ENCODE measurements at places on chromosomes 1 and 21.

- DNase-seq: no peak
Measured at GRCh38 chr1:66351913-66352312, 182.0 kb upstream of the SGIP1 start.

DNA sequence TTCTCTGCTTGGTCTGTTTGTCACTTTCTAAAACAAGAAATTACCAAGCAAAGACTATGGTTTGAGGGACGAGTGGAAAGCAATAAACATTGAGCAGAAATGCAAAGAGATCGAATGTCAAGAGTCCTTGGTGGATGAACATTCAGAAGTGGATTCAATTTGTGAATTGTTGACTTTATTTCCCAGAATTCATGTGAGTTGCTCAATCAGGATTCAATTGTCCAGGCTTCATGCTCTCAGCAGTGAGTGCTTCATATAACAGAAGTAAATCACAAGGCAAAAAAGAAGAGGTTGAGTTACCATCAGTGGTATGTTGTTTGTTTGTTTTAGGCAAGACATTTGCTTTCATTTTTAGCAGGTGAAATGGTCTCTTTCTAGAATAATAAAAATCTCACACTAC is 31.9 kb downstream of the NGF start:
- DNase-seq: no peak

- DNase-seq: no peak
Measured at GRCh38 chr1:193087893-193088292, 17.3 kb downstream of the GLRX2 start.

GRCh38 chr1:116987256-116987555 is 14.4 kb upstream of the CD101 start:
- DNase-seq: no peak

GRCh38 chr1:109704173-109704572 is 7.9 kb upstream of the GSTM5 start:
- DNase-seq: no peak

DNA sequence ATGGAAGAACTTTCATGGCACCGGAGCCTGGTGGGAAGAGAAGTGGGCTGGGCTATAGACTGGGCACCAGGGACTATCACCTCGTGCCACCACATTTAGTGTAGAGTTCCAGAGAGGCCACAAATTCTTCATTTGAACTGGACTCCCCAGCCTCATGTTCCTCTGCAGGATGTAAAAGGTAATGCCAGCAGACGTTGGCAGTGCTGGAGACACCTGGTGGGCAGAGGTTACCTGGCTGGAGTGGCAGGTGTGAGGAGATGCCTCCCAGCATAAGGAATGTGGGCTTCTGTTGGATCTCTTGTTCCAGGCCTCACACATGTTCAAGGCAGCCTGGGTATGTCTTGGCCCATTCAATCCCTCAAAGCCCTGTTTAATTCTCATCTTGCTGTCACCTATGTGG is 35.2 kb downstream of the TEX35 start:
- DNase-seq: no peak

GRCh38 chr1:53618500-53619366 is 120.2 kb downstream of the GLIS1 start:
- no peak for DNase-seq

DNA sequence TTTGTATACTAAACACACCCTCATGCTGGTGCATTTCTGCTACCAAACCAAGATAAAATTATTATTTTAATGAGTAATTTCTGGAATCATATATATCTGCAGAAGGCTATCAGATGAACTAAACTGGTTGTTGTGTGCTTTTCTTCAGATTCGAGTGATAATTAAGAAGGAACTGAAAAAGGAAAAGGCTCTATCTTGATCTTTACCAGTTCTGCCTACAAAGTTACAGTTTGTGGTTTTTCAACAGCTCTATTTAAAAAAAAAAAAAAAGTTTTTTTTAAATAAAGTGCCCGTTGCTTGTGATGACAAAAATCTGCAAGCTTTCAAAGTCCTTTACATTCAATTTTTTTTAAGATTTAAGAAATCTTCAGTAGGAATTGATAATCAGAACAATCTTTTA is 13.6 kb downstream of the DENND1B start:
- DNase-seq: no peak

DNA sequence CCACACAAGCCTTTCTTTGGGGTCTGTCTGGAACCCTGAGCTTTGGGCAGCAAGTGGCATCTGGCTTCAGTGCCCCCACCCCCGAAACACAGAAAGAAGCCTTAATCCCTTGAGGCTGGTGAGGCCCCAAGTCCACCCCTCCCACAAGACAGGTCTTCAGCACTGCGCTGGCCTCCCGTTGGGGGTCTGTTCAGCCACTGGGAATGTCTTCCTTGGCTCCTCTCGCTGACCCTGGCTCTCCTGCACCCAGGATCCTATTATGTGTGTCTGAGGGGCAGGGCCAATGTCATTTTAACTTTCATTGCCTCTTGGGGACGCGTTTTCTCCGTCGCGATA is 26.9 kb downstream of the ATP8B2 start:
- no peak for DNase-seq

DNA sequence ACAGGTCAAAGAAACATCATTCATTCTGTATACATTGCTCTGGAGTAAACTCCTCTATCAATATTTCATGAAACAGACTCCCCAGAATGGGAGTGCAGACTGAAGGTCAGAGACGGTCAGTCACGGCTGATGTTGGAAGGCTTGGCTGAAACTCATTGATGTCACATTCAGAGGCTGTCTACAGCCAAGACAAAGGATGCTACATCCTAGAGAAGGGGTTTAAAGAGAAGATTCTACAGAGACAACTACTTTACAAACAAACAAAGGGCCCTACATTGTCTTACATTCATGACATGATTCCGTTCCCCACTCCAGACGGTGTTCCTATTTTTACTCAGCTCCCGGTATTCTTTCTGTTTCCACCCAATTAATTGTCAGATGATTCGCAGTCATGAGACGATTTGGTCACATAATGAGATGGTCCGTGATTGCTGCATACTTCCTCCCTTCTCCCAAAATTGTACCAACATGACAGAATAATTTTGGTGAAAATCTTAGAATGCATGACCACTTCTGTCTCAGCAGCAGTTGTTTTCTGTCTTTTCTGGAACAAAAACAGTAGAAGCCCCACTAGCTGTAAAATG is 73.8 kb upstream of the VAV3 start:
- no peak for DNase-seq

DNA sequence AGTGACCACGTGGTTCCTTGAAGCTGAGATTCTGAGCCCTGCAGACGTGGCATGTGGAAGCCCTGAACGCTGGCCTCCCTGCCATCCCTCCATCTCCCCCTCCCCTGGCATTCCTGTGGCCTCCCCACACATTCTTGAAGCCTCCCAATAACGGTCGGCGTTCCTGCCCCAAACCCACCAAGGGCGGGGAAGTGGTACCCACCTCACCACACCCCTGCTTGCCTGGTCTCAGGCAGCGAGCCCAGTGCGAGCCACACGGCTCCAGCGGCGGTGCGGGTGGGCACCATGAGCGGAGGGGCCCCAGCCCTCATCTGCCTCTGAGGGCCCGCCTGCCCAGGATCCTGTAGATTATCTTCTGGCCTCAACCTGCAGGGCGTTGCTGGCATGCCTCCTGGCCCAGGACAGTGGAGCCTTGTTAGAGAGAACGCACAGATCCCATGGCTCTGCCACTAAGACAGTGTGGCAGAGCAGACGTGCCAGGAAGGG is 20.6 kb upstream of the PRELP start:
- DNase-seq: no peak

- DNase-seq: no peak
Measured at GRCh38 chr1:179632868-179633267, 41.2 kb downstream of the TDRD5 start.

DNA sequence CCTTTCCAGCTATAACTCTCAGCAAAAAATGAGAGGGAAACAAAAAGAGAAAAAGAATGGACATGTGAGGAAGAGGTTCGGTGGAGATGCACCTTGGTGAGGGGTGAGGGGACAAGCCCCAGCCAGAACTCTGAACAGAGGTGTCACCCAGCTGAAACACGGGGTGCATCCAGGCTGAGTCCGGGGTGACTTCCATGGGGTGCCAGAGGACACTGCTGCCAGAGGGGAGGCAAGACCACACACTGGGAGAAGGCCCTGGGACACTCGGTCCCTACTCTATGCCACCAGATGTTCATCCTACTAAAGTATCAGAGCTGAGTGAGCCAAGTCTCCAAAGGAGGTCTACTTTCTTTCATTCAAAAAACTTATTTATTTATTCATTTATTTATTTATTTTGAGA is 36.1 kb upstream of the PPP1R15B start:
- no peak for DNase-seq

Measured in NCI-H1417 treated with DMSO at 0.1 percent for 48 hours (cell line).